ENCODE measurements at places on chromosomes 4 and X. TPM values are rescaled to one million over a fixed set of nuclear protein-coding genes. Genes with fewer than 3 reads are reported as not detected.

The UNC5C gene
- not detected for total RNA-seq

The GATB gene
- 19.1 TPM for total RNA-seq

The CC2D2A gene
- 19.7 TPM for total RNA-seq

The TCEANC gene
- total RNA-seq, result 3.9 TPM

The CT47B1 gene
- total RNA-seq, result not detected

The ZFP92 gene
- 0.83 TPM for total RNA-seq

The SLC49A3 gene
- 1.4 TPM for total RNA-seq

The CLDN2 gene
- total RNA-seq, result 0.14 TPM

The PPP1R3F gene
- 7.1 TPM for total RNA-seq

The KANTR gene
- total RNA-seq, result 10.1 TPM

The RRH gene
- not detected for total RNA-seq

The SPINK2 gene
- total RNA-seq, result not detected

The SNX12 gene
- total RNA-seq, result 71.5 TPM

The CNGA1 gene
- 0.42 TPM for total RNA-seq

The ADRA2C gene
- total RNA-seq, result 2.6 TPM

The NAA11 gene
- total RNA-seq, result not detected

The C4orf50 gene
- total RNA-seq, result not detected

The MAGEC2 gene
- total RNA-seq, result not detected

The ZNF732 gene
- total RNA-seq, result 0.32 TPM

The FAT4 gene
- 18.5 TPM for total RNA-seq

The SH3RF1 gene
- total RNA-seq, result 14.6 TPM

The ELOVL6 gene
- 50.9 TPM for total RNA-seq

The HSD17B13 gene
- total RNA-seq, result 0.30 TPM

The PCYT1B gene
- 0.92 TPM for total RNA-seq

The AR gene
- 2.1 TPM for total RNA-seq

The SPACA5 gene
- total RNA-seq, result not detected

The FOXP3 gene
- total RNA-seq, result not detected

The SAGE1 gene
- not detected for total RNA-seq

The FGD1 gene
- total RNA-seq, result 9.5 TPM

The TKTL1 gene
- total RNA-seq, result not detected

The EPGN gene
- 26.2 TPM for total RNA-seq

The MAGEA4 gene
- not detected for total RNA-seq

The UGT2B10 gene
- not detected for total RNA-seq

The DNAAF6 gene
- not detected for total RNA-seq

The SYTL4 gene
- 35.9 TPM for total RNA-seq

The TMEM255A gene
- under 0.01 TPM for total RNA-seq

The SERTM2 gene
- total RNA-seq, result 0.05 TPM

The SOD3 gene
- 16.9 TPM for total RNA-seq

The GCNA gene
- 3.0 TPM for total RNA-seq

The AVPR2 gene
- not detected for total RNA-seq

The KLF8 gene
- total RNA-seq, result under 0.01 TPM

The GIMD1 gene
- not detected for total RNA-seq

The CXCL10 gene
- not detected for total RNA-seq

The CXCL8 gene
- total RNA-seq, result 187 TPM

The USP17L17 gene
- total RNA-seq, result not detected

The P2RY10 gene
- not detected for total RNA-seq

The BEX5 gene
- not detected for total RNA-seq

The CRMP1 gene
- 0.30 TPM for total RNA-seq

The FRAS1 gene
- 3.9 TPM for total RNA-seq

The ITM2A gene
- not detected for total RNA-seq

The PAGE5 gene
- total RNA-seq, result not detected

The HSFX1 gene
- total RNA-seq, result 0.89 TPM

The ARHGEF6 gene
- 20.8 TPM for total RNA-seq
